ENCODE measurements at places on chromosomes 1 and 21.
A peak's percentile ranks its signal among the peaks of the same experiment; 100 is the strongest.

GRCh38 chr1:242128951-242129502 is 130.1 kb upstream of the MAP1LC3C start:
- DNase-seq: peak; percentile 23

DNA sequence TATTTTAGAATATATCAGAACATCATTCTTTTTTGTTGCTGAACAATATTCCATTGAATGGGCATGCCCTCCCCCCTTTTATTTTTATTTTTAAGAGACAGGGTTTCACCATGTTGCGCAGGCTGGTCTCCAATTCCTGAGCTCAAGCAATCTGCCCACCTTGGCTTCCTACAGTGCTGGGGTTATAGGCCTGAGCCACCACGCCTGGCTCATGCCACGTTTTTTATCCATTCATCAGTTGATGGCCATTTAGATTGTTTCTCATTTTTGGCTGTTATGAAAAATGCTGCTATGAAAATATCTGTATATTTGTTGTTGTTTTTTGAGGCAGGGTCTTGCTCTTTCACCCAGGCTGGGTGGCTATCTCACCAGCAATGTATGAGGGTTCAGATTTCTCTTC is 19.8 kb downstream of the SPEN start:
- DNase-seq: no peak

DNA sequence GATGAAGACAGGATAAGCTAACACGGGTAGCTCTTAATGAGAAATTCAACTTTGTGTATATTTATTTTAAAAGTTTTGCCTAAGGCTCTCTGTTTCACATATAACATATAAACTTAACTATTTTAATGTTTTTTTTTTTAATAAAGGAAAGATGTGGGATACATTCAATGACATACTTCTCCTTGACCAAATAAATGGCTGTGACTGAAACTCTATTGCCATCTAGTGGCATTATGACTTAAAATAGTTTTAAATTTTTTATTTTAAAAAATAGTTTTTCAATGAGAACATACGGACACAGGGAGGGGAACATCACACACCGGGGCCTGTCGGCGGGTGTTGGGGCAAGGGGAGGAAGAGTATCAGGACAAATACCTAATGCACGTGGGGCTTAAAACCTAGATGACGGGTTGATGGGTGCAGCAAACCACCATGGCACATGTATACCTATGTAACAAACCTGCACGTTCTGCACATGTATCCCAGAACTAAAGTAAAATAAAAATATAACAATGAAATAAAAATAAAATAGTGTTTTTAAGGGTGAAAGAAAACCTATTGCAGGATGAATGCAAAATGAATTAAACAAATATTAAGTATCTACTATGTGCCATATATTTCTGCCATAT is 83.4 kb downstream of the LYST start:
- DNase-seq: no peak

GRCh38 chr1:208209896-208210589 is 34.1 kb downstream of the PLXNA2 start:
- no peak for DNase-seq

- no peak for DNase-seq
These were observed 172.7 kb downstream of the TRIM33 start for GRCh38 chr1:114338191-114338890.

DNA sequence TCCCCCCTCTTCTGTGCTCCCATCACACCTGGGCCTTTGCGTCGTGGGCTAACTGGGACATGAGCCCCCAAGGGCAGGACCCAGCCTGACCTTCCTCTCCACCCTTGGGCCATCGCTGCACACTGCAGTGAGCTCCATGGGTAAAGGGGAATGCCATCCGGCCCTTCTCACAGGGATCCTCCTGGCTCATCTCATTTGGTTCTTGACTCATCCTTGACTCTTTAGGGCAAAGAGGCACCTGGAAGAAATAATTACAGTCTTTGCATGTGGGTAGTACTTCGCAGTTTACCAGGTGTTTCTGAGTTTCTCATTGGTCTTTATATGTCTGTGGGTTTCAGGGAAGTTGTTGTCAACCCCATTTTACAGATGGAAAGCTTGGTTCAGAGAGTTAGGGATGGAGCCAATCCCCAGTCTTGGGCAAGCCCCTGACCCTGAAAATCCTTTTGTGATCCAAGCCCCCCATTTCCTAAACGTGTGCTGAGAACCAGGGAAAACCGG is 59.3 kb upstream of the ID3 start:
- DNase-seq: no peak

GRCh38 chr1:234018816-234019215 is 114.3 kb downstream of the SLC35F3 start:
- DNase-seq: no peak

GRCh38 chr1:213291526-213291925 is 240.5 kb downstream of the RPS6KC1 start:
- DNase-seq: no peak

GRCh38 chr1:43418858-43419257 is 29.2 kb downstream of the SZT2 start:
- DNase-seq: no peak

GRCh38 chr1:84365225-84366221 is 32.8 kb upstream of the DNASE2B start:
- DNase-seq: no peak

GRCh38 chr21:46250146-46250725 is 21.7 kb upstream of the LSS start:
- no peak for DNase-seq

DNA sequence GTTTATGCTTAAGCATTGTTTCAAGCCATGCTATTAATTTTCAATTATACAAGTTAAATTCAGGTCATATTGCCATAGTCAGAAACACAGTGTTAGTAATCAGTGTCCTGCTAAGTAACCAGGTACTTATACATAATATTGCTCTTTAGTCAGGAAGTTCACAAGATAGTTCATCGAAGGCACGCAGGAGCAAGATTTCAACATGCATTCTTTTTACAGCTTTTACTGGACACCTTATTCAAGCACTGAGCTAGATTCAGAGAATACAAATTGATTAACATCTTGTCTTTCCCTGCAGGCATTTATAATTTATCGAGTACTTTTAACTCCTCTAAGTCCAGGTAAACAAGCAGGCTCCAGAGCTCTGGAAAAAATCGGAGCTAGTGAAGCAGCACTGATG is 202.3 kb upstream of the BRINP3 start:
- no peak for DNase-seq

DNA sequence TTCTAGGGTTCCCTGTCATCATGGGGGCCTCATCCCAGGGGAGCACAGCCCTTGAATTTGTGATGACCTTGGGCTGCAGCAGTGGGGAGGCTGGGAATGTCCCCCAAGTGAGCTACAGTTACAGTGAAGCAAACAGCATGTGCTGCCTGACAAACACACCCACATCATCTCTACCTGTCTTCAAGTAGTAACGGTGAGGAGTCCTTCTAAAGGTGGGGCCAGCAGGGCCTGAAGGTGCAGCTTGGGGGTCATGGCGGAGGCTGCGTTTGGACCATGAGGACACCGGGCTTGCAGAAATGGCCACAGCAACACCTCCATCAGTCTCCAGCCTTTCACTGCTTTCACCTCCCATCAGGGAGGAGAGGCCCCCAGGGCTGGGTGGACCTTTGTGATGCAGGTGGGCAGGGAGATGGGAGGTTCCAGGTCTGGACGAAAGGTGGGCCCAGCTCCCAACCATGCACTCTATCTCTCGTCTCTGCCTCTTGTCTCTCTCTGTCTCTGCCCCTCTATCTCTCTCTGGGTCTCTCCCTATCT is 55.7 kb downstream of the WNT9A start:
- DNase-seq: no peak

- DNase-seq: no peak
These were observed 21.5 kb downstream of the SPATA6 start for GRCh38 chr1:48450505-48450904.

GRCh38 chr1:36095760-36096405 is 7.2 kb downstream of the ADPRS start:
- no peak for DNase-seq

- no peak for DNase-seq
These were observed 18.0 kb upstream of the KPRP start for GRCh38 chr1:152739841-152740240.

- no peak for DNase-seq
These were observed 204.8 kb upstream of the GALNT2 start for GRCh38 chr1:229862017-229862774.

DNA sequence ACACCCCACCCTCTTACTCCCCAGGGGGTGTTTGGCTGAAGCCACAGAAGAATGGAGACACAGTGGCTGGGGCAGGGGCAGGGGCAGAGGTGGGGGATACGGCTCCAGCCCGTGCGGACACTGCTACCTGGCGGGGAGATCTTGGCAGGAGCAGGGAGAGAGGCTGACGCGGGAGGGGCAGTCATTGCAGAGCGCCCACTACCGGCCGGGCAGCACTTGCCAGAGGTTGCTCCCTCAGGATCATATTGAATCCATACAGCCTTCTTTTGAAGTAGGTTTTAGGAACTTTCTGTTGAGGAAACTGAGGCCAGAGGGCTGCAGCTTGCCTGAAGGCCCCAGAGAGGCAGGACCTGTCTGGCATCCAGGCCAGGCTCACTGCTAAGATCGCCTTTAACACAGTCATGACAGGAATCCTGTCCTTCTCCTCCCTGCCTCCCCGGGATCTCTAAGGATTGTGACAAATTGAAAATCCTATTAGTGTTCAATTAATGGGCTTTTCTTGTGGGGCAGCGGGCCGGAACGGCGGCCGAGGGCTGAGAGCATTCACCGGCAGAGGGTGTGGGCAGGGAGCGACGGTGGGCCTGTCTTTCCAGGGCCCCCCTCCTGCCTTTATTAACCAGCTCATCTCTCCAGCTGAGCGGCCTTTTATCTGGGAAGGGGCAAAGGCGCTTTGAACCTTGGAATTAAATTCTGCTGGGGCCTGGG is 65.5 kb upstream of the WNT4 start:
- DNase-seq: no peak

GRCh38 chr1:147470079-147470478 is 71.2 kb upstream of the BCL9 start:
- DNase-seq: no peak

DNA sequence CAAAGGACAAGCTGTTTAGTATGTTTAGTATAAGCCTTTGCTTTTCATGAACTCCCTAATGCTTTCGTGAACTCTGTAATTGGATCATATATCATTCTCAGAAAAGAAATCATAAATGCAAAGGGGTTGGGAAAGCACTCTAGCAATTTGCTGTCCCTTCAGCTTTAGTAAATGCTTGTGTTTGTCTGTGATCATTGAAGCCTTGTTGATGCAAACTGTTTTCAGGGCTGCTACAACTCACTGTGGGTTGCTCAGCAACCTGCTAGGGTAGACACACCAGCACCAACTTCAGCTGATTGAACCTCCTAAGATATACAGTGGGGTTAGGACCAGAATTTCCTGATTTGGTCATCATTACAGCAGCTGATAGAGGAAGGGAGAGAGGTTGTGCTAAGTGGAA is 95.0 kb downstream of the SGIP1 start:
- DNase-seq: no peak

GRCh38 chr1:189706594-189706993 is 771.1 kb downstream of the BRINP3 start:
- no peak for DNase-seq

DNA sequence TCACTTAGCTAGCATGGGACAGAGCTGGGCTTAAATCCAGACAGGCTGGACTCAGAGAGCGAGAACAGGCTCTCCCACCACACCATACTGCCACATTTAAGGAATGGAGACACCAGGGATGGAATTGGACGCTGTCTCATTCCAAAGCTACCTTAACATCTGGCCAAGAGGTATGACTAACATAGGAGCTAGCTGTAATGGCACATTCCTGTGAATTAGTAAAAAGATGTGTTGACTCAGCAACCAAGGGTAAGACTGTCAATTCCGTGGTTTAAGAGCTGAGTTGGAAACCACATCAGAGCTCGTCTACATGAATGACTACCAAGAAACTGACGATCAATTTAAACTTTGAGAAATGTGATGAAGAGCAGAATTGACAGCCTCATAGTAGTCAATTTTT is 8.3 kb upstream of the TNFRSF9 start:
- no peak for DNase-seq

DNA sequence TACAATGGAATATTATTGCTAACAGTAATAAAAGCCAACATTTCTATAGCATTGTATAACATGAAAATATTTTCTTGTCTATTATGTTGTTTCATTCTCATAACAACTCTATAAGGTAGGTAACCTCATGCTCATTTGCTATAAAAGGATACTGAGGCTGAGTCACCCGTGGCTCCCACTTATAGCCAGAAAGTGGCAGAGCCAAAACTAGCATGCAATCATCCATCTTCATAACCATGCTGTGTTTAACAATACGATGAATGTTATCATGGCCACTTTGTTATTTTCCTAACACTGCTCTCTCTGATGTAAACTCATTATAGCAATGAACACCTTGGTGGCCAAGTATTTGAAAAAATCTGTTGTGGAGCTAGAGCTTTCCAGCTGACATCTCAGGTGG is 80.8 kb upstream of the JUN start:
- no peak for DNase-seq

DNA sequence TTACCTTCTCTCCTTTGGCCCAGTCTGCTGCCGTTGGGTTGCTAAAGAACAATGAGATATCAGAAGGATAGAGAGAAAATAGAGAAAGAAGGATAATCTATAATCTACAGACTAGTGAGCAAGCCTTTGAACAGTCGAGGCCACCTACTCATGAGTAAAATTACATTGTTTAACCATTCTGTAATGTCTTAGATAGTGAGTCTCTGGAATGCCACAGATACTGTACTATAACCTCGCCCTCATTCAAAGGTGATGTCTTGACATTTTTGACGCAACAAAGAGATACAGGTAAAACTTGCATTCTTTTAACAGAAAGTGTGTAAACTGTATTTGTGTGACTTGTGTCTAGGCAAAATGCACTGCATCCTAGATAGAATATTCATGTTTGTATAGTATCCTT is 77.9 kb downstream of the LAMC1 start:
- no peak for DNase-seq

DNA sequence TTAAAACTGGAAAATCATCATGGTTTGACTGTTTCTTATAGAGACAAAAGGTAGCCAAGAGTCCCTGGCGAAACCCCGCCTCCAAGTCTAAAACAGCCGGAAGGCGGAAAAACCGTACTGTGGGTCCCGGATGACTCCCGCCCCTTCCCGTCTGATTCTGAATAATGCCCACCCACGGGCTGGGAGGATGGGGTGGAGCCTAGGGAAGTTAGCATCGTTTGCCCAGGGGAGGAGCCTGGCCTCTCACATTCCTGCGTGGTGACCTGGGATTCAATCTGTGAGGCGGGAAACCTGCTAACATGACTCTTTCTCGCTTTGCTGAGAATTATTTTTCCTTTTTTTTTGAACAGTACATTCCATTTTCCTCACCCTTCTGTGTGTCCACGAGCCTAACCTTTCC is 124.9 kb downstream of the KCNK1 start:
- no peak for DNase-seq

- DNase-seq: no peak
These were observed 2.5 kb upstream of the ARL8A start for GRCh38 chr1:202146993-202147392.

Measured in GM13977 (cell line).